ENCODE measurements at places on chromosomes 4 and X.

DNA sequence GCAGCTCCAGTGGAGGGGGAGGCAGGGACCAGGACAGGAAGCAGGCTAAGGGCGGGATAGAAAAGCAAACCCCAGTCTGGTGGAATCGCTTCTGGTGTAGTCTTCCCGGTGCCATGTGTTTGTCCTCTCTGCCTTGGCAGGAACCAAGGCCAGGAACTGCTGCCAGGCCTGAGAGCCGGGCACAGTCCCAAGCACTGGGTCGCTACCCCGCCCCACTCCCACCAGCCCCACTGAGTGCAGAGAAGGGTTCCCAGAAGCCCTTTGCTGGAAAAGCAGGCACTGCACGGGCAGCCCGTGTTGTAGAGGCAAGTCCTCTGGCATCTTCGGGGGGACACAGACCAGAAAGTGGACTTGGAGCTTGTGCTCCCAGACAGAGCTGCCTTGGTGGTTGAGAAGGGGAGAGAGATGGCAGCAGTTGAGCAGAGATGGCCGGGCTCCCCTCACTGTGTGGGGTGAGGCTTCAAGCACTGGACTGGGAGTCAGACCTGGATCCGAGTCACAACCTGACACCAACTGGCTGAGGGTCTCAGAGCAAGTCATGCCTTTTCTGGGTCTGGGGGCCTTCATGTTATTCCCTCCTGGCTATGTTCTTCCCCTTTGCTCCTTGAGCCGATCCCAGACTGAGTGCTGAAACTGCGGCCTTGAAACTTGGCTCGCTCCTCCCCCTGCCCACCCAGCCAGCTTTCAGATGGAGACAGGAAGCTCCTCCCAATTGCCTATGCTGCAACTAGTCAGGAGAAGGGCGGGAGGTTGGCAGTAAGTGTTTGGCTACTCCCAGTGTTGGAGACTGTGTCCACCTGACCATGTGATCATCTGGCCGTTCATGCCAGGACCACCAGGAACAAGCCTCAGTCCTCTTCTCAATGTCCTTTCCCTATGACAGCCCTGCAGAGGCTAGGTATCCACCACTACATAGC lies 59.7 kb upstream of the MTM1 start:
- DNase-seq = no peak

GRCh38 chr4:36325499-36325898 lies 44.1 kb downstream of the DTHD1 start:
- no peak for DNase-seq

DNA sequence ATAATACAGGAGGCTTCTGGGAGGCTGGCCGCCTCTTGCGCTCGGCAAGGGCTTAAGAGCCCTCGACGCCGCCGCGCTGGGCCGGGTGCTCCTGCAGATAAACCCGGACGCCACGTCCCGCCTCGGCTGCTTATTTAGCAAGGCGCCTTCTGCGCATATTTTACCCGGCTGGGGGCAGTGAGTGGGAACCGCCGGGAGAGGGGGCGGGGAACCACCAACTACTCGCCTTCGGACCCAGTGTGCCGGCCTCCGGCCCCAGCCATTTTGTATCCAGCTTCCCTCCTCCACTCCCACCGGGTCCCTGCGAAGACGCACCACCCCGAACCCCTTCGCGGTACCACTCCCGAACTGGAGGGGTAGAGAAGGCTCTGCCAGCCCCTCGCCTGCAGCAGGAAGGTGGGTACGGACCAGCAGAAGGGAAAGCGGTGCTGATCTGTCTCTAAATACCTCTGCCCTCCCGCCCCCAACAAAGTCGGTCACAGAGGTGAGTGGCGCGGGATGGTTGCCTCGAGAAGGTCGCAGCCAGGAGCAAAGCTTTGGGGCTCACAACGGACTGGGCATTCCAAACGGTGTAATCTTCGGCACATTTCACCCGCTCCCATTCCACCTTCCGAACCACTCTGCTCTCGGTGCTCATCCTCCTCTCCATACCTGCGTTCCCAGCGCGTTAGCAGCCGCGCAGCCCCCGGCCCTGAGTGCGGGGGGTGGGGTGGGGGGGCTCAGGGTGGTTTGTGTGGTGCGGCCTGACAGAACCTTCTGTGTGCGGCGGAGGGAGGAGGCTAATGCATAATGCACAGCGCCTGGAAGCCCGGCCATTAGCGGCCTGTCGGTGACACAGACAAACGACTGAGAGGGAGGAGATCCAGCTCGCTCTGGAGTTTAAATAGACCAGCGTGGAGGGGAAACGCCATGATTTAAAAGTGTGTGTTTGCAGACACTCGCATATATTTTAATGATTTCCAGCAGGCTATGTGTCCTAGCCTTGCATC lies 4.9 kb upstream of the BCOR start:
- DNase-seq = no peak

DNA sequence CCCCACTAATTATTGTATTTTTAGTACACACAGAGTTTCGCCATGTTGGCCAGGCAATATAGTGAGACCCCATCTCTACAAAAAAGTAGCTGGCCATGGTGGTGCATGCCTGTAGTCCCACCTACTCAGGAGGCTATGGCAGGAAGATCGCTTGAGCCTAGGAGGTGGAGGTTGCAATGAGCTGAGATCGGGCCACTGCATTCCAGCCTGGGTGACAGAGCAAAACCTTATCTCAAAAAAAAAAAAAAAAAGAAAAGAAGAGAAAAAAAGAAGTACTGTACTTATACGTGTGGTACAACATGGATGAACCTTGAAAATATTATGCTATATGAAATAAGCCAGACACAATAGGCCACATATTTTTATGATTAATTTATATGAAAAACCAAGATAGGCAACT lies 9.9 kb upstream of the WDR45 start:
- no peak for DNase-seq

DNA sequence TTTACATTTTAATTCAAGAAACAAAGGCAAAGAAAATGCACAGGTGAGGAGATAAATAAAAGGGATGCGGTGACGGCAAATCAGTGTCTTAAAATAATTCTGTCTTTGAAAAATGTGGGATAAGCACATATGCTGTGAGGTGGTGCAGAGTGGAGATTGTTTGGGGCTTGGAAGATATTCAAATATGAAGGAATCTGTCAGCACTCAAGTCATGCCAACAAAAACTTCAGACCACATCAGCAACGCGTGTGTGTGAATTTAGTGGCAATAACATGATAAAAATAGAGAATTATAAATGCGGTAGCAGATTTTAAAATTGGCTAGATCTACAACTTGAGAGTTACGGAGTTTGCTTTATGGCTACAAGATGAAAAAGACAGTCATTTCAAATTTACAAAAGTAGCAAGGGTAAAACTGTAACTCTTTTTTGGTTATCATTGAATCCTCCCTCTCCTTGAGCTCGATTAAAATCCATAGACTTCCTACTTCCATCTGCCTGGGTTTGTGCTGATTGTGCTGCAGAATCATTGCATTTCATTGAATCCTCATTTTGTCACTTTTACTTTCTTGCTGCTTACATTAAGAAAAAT lies 71.5 kb upstream of the VCX2 start:
- no peak for DNase-seq

DNA sequence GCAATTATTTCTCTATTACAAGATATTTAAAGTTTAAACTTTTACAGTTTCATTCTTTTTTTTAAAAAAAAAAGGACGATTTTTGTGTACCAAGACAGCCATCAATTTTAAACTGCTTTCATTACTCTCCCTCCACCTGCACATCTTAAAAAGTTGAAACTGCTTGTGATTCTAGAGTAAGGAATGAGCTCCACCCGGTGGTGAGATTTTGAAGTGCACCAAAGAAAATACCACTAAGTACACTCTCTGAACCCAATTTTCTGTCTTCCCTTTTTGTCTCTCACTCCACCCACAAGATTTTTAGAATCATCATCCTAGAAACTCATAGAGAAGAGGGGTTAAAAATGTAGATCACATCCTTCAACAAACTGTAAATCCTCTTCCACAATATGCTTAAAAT lies 91.3 kb upstream of the WDR44 start:
- DNase-seq = peak; percentile 9

DNA sequence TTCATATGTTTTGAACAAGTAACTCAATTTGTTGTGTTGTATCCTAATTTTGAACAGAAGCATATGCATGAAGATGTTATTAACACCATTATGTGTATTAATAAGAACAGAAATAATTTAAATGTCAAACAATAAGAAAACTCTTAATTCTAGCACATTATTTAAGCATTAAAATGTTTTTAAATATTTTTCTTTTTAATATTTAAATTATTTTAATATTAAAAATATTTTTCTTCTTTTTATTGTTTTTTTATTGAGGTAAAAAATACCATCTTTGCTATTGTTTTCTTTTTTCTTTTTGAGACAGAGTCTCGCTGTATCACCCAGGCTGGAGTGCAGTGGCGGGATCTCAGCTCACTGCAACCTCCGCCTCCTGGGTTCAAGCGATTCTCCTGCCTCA lies 441.0 kb upstream of the GALNT7 start:
- DNase-seq = no peak

- no peak for DNase-seq
Measured at GRCh38 chrX:57519578-57520118, 72.2 kb upstream of the ZXDB start.

DNA sequence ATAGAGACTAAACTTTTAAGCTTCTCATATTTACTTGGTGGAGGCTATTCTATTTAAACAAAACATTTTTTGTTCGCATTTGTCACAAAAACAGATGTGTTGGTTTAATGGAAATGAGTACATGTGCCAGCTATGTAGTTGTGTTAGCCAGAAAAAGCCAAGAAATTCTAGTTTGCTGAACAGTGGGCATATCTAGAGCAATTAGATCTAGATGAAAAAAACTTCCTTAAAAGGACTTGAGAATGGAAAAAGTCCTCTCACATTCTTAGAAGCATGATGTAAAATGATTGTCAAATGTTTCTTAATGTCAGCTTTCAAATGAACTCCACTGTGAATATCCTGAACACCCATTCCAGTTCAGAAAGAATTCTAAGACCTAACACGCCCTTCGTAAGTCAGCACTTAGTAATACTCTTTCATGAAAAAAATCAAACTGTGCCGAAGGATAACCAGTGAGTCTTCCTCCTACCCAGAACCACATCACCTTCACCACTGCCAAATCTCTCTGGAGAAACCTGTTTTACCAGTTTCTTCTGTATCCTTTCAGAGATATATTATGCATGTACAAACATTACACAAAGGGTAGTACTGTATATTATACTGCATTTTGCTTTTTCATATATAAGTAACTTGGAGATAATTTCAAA lies 28.2 kb downstream of the PHKA1 start:
- peak; percentile 0 for DNase-seq

GRCh38 chr4:68176500-68176899 lies 46.8 kb upstream of the TMPRSS11F start:
- no peak for DNase-seq

DNA sequence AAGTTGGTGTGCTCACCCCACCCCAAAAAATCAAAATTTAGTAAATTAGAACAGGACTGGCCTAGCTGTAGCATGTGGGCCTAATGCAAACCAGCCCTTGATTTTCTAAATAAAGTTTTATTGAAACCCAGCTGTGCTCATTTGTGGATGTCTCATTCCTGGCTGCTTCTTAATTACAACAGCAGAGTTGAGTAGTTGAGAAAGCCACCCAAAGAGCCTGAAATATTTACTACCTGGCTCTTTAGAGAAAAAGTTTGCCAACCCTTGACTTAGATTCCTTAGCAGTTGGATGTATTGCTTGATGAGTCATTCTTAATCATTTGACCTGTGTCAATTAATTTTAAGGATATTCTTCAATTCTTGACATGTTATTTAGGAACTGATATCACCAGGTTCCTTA lies 168.3 kb upstream of the PUDP start:
- no peak for DNase-seq

- DNase-seq = no peak
Measured at GRCh38 chr4:5894266-5894665, 1.4 kb upstream of the CRMP1 start.

DNA sequence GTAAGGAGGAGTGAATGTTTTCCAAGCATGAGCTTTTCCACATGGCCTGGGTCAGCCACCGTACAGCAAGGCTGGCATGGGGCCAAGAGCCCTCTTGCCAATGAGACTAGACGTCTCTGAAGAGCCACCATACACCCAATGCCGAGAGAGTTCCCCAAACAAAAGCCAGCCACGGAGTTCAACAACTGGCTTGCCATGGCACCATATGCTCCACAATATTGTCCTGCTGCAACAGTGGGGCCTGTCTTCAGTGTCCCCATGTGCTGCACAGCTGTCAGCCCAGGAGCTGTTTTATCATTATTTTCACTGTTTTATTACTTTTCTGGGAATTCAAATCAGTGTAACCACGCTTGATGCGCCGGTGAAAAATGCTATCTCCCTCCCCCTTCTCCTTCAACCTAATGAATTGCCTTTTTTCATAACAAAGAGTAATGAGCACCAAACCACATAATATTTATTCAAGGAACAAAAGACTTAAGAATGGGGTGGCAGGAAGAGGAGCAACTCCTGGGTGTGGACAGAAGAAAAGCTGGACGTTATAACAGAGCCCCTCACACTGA lies 18.4 kb downstream of the MAML3 start:
- peak; percentile 71 for DNase-seq

GRCh38 chrX:39491548-39492297 lies 606.0 kb downstream of the BCOR start:
- no peak for DNase-seq

- no peak for DNase-seq
Measured at GRCh38 chr4:146336410-146336807, 122.1 kb downstream of the REELD1 start.

- no peak for DNase-seq
Measured at GRCh38 chr4:145045180-145045579, 52.8 kb downstream of the ANAPC10 start.

DNA sequence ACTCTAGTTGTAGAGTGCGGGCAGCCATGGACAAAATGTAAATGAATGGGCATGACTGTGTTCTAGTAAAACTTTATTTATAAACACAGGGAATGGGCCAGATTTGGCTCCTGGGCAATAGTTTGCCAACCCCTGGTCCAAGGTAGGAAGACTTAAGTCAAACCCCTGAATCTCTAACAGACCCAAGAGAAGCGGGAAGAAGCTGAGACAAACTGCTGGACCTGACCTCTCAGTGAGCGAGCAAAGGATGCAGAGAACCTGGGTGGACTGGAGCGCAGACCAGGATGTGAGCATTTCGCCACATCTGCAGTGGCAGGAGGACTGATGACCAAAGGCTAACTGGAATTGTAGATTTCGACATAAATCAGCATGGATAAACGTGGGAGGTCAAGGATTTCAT lies 201.6 kb downstream of the STIM2 start:
- no peak for DNase-seq

Measured in RPMI7951 (cell line).